Activated T-cell treated with anti-CD3 and anti-CD28 coated beads, Interleukin-2, amount 50 U/mL, for 1 hour (primary cell): ENCODE measurements at places on chromosomes 4 and X.

DNA sequence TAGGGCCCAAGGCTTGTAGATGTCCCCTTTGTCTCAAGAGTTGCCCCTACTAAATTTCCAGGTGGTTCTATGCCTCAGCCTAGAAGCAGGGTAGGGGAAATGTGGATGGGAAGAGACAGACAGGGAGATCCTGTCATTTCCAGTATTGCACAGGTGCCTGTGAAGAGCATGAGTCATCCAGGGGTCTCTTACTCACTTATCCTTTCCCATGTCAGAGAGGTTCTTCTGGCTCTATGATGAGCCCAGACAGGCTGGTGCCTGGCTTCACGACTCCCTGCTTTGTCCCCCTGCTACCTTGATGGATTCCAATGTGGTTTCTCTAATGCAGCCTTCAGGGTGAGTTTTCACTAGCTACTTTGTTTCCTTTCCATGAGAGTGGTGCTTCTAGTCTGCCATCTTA, 35.2 kb upstream of the DDX60 start:
- no peak for DNase-seq

GRCh38 chrX:125374169-125374568, 54.5 kb downstream of the TEX13C start:
- DNase-seq = no peak

DNA sequence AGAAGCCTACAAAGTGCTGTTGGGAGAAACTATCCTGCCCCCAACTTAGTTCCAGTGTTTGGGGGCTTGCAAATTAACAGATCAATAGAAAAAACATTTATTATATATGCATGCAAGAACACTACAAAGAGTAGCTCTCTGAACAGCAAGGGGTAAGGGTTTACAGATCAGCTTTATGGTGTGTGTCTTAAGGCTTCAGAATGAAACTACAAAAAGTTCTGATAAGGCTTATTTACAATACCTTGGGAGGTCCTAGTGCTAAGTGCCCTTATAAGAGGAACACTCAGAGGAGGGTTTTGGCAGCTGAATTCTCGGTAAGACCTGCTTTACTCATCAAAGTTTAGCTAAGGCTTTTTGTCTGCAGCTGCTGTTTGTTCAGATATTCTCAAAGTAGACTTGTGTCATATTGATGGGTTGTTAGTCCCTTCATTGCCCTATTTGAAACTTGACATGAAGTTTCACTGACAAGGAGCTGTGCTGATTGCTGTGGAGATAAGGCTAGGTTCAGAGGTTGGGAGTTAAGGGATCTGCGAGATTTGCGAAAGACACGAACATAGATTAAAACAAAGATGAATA, 7.7 kb downstream of the ERVMER34-1 start:
- no peak for DNase-seq

- DNase-seq = peak; percentile 24
These were observed 29.5 kb upstream of the IRF2 start for GRCh38 chr4:184503869-184504300.

- no peak for DNase-seq
These were observed 51.0 kb downstream of the CYTL1 start for GRCh38 chr4:4968161-4968725.

DNA sequence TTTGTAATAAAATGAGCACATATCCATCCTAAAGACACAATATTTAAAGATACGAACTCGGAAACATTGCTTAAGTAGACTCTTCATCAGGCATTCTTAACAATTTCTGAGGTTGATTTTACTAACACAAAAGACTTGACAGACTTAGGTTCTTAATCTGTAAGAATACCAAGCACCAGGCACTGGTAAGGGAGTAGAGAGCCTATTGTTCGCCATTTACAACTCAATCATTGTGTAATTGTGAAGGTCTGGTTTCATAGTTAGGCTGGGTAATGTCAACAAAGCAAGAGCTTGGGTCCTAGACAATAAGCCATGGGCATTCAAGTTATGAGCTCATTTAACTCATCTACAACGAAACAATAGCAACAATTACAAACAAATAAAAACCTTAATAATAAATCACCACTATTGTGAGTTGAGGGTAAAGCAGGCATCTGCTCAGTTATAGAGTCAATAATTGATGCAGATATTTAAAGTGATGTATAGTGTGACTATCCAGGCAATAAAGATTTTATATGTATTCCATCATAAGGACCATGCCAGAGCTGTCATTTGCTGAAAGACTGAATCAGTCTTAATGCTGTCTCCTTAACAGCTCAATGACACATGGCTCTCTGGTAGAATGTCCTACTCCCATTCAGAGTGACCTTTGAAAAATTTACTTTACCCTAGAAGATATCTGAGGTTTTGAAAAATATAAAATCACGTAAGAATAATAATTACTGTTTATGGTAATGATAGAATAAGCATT, 664.0 kb upstream of the PCDH7 start:
- DNase-seq = no peak

DNA sequence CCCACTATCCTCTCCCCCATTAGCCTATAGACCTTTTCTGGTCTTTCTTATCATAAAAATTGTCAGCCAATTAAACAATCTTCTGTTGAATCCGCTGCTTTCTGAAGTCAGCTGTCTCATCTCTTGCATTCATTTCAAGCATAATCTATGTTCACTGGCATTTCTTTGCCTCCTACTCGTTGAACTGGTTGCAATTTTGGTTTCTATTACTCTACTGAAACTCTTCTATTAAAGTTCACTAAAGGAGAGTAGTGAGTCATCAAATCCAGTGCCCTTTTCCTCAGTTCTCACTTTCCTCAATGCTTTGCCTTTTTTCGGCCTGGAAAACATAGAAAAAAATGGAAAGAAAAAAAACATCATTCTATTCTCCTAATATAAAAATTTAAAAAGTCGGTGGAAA, 23.9 kb upstream of the CXCL13 start:
- no peak for DNase-seq

GRCh38 chrX:150565551-150565950, 2.9 kb upstream of the MTM1 start:
- DNase-seq = no peak

DNA sequence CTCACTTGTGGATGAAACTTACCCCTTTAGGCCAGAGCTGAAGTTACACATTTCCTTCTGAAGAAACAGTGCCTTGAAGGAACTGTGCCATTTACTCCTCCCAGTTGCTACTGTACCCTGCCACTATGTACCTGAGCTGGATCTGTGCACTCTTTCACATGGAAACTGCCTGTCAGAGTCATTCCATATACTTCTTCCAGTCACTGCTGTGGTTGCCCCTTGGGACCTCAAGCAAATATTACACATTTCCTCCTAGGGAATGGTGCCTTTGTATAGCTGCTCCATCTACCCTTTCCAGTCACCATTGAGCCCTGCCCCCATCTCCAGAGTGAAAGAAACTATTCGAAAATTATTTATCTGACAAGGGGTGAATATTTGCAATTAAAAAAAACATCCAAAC, 1328.3 kb downstream of the TECRL start:
- DNase-seq = no peak

DNA sequence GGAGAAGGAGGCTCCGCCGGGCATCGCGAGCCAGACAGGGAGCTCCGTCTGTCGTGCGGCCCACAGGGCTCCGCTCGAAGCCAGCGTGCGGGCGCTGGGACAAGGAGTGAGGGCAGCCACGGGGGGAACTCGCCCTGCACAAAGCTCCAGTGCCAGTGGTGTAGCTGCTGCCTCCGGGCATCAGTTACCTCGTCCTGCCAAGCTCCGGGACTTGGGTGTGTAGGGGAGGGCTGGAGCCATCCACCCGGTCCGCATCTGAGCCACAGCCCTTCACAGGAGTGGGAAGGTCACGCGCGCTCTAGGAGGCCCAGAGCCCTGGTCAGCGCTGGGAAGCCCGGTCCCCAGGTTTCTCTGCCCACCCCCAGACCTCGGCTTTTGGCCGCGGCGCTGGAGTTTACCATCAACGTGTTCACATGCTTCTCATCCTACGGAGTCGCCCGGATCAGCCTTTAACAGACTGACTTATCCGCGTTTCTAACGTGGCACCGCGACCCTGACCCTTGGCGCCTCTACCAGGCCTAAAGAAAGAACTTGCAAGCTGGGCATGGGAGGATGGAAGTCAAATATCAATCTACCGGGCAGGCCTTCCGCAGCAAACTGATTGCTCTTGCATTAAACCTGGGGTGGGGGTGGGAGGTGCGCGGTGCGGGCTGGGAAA, 8.4 kb upstream of the PRDM8 start:
- DNase-seq = no peak

DNA sequence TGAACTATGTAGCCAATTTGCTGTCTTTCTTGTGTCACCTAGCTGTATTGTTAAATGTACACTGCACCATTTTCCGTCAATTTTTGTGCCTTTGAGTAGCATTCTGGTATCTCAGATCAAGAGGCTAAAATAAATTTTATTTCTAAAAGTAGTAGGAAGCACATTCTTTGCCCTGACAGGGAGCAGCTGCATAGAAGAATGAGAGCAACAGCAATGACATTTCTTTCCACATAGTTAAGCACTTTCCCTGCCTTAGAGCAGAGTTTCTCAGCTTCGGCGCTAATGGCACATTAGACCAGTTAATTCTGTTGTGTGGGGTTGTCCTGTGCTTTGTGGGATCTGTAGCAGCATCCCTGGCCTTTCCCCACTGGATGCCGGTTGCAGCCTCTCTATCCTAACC, 173.9 kb downstream of the CHIC2 start:
- no peak for DNase-seq

- no peak for DNase-seq
These were observed 219.7 kb downstream of the NSUN7 start for GRCh38 chr4:40969501-40969900.
